ENCODE measurements at places on chromosomes 1 and 21.

DNA sequence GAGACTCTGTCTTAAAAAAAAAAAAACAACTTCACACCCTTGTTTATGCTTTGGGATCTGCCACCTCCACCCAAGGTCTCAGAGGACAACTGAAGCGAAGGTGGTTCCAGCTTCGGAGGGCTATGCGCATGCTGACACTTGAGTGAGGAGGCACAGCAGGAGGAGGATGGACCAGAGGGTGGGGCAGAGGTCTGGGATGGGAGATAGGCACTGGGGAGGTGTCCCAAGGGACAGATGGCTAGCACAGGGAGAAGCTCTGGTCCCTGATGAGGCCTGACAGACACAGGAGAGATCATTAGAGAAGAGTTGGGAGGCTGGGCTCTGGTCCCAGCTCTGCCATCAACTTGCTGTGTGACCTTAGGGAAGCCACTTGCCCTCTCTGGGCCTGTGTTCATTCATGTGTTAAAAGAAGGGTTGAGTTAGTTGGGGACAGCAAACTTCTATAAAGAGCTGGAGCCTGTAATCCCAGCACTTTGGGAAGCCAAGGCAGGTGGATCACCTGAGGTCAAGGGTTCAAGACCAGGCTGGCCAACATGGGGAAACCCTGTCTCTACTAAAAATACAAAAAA, 16.8 kb downstream of the E2F2 start:
- DNase-seq: no peak

- DNase-seq: no peak
These were observed 1313.1 kb downstream of the MRPL39 start for GRCh38 chr21:24294171-24294570.

DNA sequence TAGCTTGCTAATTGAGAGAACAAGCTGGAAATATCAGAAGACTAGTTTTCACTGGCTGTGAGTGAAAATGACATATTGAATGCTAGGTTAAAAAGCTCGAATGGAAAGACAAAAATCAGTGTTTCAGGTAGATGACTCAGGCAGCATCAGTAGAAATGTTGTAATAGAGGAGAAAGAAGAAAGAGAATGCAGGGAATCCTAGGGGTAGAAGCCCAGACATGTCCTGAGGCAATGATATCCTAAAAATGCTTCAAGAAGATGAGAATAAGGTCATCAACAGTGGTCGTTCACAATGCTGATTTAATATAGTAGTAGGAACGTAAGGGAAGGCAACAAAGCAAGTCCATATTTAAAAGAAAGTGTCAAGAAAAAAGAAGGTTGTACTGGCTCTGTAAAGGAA, 96.7 kb upstream of the HP1BP3 start:
- no peak for DNase-seq

DNA sequence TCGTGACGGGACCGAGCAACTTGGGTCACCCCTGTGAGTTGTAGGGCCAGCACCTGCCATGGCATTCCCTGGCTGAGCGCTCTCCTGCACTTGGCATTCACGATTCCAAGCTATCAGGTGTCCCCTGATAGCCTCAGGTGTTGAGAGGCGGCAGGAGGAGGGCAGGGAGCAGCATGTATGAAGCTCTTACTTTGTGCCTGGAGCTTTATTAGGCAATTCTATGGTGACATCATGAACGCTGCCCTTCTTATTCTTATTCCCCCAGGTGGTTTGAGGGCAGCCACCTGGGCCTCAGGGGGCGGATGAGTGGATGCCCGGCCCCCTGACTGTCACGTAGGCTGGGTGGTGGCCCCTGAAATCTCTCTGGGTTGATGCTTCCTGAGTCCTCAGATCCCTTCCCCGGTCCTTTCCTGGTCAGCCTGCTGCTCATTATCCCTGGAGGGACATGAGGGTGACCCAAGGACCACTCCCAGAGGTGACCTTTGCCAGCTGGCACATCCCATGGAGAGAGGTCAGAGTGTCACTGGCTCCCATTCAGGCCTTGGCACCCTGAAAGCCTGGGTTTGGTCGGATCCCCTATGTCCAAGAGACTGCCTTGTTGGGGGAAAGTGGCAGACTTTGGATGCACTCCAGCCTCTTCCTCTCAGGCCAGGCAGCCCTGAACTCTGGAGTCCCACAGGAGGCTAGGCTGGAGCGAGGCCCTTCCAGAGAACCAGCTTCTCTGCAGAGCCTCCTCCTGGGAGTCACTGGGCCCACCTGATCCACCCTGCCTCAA, 51.9 kb downstream of the SPSB1 start:
- no peak for DNase-seq

DNA sequence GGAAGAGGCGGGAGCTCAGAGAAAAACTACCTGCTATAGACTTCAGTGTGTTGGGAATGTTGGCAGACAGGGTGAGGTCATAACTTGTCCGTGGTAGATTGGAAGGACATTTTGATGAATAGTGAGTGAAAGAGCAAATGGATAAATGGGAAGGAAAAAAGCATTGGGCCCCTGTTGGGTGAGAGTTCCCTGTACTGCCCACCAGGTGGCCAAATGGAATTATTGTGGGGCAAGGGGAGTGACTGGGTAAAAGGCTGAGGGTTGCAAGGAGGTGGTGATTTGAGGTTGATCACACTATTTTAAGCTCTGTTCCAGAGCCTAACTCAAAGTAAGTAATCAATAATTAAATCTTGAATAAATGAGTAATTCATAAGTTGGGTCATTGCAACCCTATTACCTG, 60.4 kb downstream of the MRPS6 start:
- no peak for DNase-seq

DNA sequence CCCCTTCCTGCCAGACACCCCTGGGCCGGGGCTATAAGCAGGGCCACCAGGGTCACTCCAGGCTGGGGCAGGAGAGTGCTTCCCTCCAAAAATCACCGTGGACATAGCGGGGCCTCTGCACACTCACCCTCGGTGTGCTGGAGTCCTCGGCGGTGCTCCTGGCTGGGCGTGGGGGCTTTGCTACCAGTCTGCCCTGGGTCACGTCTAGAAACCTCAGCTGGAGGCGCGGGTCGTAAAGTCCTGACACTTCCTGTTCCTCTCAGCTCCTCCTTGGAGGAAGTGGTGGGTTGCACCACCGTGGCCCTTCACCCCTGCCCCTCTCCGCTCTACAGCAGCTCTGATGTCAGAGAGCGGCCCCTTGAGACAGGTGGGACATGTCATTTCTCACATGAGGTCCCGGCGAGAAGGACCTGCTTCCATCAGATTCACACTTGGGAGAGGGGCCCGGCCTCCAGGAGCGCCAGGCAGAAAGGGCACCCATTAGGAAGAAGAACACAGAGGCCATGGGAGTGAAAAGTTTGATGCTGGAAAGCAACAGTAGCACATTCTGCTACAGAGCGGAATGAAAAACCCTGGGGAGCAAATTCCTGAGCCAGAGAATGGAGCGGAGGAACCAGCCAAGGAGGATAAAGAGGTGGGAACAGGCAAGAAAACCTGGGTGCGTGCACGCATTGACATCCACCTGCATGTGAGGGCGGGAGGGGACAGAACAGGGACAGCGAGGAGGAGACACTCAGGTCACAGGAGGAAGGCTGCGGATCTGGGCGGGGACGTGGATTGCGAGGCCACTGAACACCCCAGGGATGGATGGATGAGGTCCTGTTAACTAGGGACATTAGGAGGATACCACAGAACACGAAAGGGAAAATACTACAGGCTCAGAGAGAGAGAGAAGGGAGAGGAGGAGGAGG, at the start of gene ITGB2:
ITGB2 (minus strand) TSS at position 206 of the 911 bp plus-strand sequence. CDS start 10,117 bp downstream, outside the sequence.
- DNase-seq: no peak

GRCh38 chr1:15102646-15103045, 50.9 kb upstream of the TMEM51 start:
- no peak for DNase-seq

DNA sequence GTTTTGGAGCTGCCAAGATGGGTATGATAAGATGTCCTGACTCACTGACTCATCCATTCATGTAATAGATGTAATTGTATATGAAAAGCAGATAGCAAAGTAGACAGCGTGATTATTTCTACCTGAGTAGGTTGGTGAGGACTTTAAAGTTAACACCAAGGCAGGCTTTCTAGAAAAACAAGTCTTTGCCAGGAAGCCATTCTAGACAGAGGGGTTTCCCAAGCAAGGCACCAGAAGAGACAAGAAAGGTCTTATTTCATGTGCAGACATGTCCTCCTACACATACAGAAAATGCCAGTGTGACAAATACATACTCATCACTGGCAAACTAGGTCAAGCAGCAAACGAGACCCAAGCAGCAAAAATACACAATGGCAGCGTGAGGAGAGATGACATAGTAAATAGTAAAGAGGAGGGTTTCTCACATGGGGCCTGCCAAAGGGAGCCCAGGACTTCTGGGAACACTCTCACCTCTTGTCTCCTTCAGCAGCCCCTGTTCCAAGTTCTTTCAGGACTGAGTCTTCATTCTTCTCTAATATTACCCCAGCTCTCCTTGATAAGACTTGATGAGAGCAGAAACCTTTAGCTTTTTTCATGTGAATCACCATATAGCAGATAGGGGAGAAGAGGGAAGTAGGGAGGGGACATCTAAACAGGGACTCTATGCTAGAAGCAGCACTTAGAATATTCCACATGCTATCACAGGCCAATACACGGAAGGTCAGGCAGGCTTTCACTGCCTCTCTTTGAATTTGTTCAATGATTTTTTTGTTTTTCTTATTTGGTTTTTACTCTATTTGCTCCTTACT, 114.6 kb upstream of the ATP1B1 start:
- no peak for DNase-seq

GRCh38 chr1:17308593-17308992, 596 bp downstream of the PADI4 start:
- DNase-seq: no peak

DNA sequence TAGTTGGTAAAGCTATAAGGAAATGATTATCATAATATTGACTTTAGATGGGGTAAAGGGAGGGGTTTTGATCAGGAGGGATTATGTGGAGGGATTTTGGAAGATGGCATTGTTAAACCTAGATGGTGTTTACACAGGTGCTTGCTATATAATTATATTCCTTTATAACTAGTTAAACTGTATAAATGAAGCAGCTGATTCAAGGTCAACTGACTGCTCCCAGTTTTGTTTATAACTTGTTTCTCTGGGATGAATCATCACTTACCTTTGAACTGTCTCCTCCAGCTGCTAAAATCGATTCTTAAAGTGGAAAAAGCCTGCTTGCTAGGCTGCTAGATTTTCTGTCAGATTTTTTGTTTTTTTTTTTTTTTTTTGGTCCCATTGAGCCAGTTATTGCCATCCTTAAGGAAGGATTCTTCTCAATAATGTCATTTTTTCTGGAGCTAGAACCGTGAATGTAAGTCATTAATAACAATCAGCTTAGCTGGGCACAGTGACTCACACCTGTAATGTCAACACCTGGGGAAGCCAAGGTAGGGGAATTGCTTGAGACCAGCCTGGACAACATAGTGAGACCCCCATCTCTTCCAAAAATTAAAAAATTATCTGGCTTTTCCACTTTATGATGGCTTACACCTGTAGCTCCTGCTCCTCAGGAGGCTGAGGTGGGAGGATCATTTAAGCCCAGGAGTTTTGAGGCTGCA, 153.2 kb downstream of the PIK3R3 start:
- no peak for DNase-seq

DNA sequence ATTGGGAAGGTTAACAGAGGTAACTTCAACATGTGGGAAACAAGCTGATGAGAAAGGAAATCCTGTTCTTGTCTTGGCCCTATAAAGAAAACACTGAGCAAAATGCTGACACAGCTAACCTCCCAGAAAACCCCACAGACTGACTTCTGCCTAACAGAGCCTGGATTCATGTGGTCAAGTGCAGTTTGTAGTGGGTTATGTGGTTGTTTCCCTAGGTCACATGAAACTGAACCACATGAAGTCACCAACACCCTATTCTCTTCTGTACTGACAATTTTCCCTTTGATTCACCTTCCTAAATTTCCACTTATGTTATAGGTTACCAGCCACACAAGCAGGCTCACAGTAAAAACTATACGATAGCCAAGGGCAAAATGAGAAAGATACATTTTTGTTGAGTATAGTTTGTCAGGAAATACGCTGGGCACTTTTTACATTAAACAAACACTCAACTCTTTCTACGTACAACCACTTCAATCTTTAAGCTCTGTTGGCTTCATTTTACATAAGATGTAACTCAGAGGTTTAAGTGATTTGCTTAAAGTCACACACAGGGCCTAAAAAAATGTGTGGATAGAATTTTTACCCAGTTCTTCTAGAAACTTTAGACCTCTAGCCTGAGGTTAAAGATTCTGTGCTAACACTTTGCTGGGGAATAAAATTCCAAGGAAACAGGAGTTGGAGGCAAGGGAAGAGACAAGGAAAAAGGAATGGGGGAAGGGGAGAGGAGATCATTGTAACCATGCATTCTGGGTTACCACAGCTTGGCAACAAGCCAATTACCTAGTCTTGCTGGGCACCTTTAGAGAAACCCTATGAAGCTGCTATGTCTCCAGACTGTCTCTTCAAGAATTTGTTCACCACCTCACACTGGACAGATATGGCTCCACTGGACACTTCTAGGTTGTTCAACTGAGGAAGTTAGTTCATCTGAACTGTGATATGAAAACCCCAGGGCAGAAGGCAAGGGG, 601.6 kb upstream of the USP24 start:
- no peak for DNase-seq

- DNase-seq: no peak
These were observed 708 bp downstream of the PRDM2 start for GRCh38 chr1:13700521-13701270.

DNA sequence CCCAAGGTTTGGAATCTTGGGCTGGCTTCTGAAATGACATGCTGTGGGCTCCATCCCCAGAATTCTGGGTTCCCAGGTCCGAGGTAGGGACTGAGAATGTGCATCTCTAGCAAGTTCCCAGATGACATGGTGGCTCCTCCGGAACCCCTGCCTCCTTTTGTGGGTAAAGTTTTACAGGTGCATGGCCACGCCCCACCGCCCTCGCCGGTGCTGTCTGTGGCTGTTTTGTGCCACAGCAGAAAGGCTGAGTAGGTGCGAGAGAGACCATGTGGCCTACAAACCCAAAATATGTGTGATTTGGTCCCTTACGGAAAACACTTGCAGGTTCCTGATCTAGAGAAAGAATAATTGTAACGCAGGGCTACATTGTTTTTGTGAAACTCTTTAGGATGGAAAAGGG, 30.9 kb downstream of the SKI start:
- no peak for DNase-seq

DNA sequence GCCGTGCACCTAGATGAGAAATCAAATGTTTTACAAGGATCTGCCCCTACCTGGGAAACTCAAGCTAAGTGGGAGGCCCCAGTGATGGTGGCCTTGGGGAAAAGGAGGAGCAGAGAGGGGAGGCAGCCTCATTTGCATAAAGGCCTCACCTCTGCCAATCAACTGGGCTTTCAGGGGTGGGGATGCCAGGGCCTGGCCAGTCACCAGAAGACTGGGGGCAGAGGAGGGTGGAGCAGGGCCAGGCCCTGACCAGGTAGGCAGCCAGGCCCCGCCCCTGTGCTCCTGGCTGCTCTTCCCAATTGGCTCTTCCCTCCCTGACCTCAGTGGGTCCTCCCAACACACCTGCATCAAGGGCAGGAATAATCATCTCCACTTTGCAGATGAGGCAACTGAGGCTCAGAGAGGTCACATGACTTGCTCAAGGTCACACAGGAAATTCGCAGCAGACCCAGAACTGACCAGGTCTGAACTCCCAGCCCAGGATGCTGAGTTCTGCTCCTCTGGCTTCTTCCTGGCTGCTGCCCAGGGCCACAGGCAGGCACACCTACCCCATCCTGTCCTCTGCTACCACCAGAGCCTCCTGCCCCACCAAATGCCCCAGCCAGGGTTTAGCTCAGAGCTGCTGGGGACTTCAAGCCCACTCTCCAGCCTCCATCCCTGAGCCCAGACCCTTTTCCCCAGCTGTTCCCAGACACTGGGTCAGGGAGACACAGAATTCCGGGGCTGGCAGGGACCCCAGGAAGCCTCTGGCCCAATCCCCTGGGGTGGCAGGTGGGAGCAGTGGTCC, 677.9 kb downstream of the MATN1 start:
- DNase-seq: no peak
